ENCODE measurements at places on chromosomes 2 and 18.

- DNase-seq = no peak
Measured at GRCh38 chr2:178819992-178820391, 12.8 kb upstream of the TTN start.

DNA sequence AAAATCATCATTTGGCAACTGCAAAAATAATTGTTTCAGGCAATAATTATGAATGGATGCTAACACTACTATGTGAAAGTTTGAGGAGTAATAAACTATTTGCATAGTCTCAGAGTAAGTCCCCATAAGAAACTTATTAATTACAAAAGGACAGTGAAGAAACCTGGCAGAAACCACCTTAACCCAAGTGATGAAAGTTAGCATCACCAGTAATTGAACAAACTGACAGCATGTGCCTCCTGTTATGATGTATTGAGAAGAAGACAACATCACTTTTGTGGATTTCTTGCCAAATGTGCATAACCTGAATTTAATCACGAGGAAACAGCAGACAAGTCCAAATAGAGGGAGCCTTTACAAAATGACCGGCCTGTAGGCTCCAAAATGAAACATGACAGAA is 183.3 kb upstream of the SP5 start:
- no peak for DNase-seq

GRCh38 chr2:29495068-29495467 is 379.9 kb downstream of the CLIP4 start:
- DNase-seq = no peak

- no peak for DNase-seq
Measured at GRCh38 chr2:25955869-25956535, 26.3 kb downstream of the KIF3C start.

All from central memory CD4-positive, alpha-beta T cell (primary cell).